ENCODE measurements at places on chromosomes 2 and 18.

DNA sequence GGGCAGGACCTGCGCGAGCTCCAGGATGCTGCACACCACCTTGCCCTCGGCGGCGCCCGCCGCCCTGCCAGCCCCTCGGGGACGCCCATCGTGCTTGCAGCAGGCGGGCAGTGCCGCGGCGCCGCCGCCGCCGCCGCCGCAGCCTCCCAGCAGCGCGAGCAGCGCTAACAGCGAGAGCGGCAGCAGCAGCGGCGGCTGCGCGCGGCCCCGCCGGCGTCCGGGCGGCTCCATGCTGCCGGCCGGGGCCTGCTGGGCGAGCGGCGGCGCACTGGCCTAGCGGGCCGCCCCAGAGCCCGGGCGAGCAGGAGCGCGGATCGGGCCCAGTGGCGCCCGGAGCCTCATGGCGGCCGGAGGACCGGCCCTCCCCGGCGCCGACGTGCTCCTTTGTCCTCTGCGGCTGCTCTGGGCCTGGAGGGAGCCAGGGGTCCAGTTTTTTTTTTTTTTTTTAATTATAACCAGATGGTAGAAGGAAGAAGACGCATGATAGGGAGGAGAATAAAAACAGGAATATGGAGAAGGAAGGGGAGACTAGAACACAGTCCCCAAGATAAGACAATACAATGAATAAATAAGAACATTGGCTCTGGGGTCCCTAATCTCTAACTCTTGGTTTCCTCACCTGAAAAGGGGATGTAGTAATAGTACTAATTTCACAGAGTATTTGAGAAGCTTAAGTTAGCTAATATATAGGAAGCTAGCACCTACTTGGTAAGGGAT lies 17.1 kb upstream of the ANKRD62 start:
- DNase-seq: no peak

DNA sequence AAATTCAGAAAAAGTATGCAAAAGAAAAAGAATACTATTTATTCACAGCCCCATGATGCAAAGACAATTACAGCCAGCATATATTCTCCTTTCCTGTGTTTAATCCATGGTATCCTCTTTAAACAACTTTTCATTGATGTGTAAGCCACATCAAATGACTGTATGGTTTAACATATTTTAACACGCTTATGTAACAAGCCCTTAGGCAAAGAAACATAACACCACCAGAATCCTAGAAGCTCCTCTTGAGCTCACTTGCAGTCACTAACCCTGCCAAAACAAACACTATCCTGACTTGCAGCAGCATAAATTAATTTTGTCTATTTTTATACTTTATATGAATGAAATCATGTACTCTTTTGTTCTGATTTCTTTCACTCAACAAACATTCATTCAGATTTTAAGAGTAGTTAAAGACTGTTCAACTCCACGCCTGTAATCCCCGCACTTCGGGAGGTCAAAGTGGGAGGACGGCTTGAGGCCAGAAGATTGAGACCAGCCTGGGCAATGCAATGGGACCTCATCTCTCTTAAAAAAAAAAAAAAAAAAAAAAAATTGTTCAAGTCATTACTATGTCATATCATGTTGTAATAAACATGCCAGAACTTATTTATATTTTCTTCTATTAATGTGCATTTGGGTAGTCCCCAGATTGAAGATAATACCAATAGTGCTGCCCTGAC lies 226.3 kb downstream of the NBAS start:
- DNase-seq: no peak

GRCh38 chr18:35132021-35132902 lies 91.0 kb downstream of the MAPRE2 start:
- no peak for DNase-seq

DNA sequence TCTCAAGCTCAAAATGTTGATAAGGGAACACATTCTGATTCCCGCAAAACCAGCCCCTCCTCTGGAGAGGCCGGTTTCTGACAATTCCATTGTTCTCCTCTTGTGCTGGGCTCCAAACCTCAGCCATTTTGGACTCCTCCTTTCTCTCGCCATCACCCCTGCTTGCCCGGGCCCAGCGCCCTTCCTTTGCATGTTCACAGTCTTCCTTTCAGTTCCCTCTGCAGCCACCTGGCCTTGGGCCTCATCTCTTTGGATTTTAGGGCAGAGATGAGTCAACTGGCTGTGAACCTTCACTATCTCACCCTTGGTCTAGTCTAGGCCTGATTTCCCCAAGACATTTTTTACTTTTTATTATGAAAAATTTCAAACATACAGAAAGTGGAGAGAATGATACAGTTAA lies 155.9 kb upstream of the MAP3K20 start:
- no peak for DNase-seq

DNA sequence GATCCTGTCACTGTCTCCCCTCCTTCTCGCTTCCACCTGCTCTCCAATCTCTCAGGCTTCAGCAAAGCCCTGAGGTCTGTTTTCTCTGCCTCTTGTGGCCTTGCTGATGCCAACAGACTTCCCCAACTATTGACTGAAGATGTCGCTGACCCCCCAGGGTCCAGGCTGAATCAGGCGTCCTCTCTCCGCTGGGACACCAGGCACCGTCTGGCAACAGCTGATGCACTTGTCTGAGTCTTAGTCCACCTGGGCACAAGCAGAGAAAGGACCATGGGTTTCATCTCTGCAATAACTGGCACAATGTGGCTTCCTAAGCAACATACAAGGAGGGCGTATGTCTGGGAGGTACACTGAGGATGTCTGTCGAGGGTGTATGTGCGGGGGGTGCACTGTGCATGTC lies 248.7 kb upstream of the MYT1L start:
- DNase-seq: no peak

DNA sequence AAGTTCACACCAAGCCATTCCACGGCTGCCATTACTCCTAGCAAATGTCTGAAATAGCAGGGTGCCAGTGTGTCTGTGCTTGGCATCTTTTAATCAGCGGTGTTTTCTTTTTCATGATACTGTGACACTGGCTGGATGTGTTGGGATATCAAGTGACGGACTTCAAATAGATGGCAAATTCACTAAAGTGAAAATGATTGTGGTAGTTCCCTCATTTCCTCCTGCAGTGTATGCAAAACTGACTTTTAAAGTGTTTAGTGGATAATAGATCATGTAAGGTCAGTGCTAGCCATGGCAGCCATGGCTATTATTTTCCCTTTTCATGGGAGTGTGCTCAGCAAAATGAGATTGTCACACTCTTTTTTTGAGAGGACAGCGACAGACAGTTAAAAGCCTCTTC lies 261.5 kb upstream of the SIX3 start:
- DNase-seq: no peak

- DNase-seq: no peak
These were observed 6.7 kb downstream of the LMAN1 start for GRCh38 chr18:59352250-59352855.

Data from hematopoietic multipotent progenitor cell treated with erythropoietin and hydrocortisone succinate and interleukin-3 and kit ligand, for 15 days (in vitro differentiated cells).